ENCODE measurements at places on chromosomes 3 and 15.
A peak's percentile ranks its signal among the peaks of the same experiment; 100 is the strongest.

- no peak for DNase-seq
Observed at GRCh38 chr3:25493786-25494185, 65.7 kb downstream of the RARB start.

DNA sequence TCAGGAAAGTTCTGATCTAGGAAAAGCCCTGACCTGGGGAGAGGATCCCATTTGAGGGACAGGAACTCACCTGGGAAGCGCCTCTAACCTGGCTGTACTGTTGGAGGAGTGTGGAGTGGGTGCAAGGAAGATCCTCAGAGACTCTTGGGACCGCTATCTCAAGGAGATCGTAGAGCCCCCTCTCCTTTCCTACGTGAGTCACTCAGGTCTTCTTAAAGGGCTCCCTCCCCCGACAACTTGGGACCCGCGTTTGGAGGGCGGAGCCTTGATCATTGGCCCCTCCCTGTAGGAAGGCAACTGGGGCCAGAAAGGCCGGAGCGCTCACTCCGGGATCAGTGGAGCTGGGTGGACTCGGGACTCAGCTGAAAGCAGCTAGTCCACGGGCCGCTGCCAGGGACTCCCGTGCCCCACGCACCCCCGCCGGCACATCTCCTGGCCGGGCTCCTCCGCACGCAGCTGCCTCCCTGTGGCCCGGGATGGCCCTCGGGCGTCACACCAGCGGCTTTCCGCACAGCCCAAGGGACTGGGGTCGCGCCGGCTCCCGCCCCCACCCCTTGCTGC is 520 bp downstream of the SLC26A6 start:
- no peak for DNase-seq

- DNase-seq, result no peak
Observed at GRCh38 chr15:50880206-50880605, 28.3 kb upstream of the AP4E1 start.

- DNase-seq, result no peak
Observed at GRCh38 chr15:67327312-67327711, 72.7 kb downstream of the IQCH start.

DNA sequence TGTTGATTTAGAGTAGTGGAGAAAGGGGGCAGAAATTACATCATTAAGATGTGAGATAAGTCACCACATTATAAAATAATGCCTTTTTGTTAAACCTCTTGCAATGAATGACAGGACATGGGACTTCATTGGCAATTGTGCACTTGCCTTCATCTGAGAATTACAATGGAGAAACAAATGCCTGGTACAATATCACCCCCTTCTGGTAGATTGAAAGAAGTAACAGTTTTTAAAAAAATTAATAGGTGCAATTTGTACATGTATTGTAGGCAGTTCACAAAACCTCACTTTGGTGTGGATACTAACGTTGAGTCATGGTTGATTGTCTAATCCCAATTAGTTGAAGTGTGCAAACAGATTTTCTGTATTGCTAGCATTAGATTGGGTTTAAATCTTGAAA is 4.6 kb upstream of the P2RY14 start:
- peak; percentile 55 for DNase-seq

DNA sequence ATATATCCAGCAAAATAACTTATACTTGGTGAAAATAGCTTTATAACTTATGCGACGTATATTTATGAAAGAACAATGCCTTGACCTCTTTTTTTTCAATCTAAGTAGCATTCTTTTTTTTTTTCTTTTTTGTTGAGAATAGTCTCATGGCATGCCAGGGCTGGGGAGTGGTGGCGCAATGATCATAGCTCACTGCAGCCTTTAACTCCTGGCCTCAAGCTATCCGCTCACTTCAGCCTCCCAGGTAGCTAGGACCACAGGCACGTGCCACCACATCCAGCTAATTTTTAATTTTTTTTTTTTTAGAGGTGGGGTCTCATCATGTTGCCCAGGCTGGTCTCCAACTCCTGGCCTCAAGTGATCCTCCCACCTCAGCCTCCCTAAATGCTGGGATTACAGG is 43.5 kb downstream of the RAB8B start:
- no peak for DNase-seq

DNA sequence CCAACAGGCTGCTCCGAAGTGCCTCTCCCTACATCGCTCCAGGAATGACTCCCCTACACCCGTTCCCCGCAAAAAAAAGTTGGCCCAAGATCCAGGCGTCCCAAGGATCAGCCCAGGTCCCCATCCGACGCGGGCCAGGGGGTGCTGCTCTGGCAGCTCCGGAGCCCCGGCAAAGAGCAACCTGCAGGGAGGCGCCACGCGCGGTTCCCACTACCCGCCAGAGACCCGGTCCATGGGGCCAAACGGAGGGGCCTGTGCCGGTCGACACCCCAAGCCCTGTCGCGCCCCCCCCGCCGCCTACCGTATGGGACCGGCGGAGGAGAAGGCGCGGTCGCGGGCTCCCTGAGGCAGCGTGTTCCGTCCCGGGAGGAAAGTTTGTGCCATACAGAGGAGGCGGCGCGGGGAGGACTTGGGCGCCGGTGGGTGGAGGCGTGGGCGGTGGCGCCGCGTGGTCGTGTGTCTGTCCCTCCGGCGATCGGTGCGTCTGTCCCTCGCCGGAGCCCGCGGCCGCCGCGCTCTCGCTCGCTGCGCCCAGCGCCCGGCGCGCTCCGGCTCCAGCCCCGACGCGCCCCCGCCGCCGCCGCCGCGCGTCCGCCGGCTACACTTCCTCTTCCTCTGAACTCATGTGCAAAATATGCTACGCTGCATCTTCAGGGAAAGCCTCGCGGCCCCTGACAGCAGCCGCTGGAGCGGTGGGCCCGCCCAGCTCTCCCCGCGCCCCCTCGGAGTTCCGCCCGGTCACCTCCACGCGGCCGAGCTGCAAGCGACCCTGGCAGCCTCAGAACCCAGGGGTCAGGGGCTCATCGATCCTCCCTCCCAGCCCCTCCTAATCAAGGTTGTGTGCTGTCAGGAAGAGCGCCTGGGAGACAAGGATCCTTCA is at the start of gene RFTN1:
RFTN1 (minus strand) TSS at position 559 of the 880 bp plus-strand sequence. CDS start 19,830 bp downstream, outside the sequence.
- no peak for DNase-seq

- DNase-seq, result no peak
Observed at GRCh38 chr15:31069360-31070000, 32.0 kb downstream of the TRPM1 start.

GRCh38 chr3:149453140-149453805 is 21.2 kb upstream of the TM4SF4 start:
- DNase-seq, result no peak

GRCh38 chr3:117003501-117003900 is 293.9 kb downstream of the TUSC7 start:
- no peak for DNase-seq

- no peak for DNase-seq
Observed at GRCh38 chr3:108159105-108159504, 63.1 kb downstream of the IFT57 start.

DNA sequence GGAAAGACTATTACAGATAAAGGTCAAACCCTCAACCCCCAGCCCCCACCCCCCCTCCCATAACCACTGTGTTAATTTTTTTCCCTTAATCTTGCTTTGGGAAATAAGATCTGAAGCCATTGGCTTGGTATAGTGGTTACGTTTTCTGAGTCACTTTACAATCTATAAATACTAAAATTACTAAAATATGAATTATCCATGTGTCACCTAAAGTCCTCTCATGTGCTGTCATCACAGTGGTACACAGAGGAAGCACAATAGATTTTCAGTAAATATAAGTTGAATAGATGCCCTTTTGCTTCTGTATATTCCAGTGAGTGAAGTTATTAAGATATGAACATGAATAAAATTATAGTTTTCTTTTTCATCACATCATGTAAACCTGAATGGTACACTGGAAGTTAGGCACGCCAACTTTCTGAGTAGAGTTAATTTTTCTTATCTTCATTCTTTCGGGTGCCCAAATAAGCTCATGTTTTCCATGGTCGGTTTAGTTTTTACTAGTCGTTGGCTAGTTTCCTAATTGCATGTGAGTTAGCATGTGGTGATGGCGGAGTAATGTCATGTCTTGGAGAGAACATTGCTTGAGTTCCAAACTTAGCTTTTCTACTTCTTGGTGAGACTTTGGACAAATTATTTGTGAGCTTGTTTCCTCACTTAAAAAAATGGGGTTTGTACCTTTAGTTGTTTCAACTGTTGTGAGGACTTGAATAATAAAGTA is 11.5 kb downstream of the PPP4R2 start:
- DNase-seq, result no peak

- DNase-seq, result no peak
Observed at GRCh38 chr15:73190189-73190601, 137.9 kb downstream of the NEO1 start.

- no peak for DNase-seq
Observed at GRCh38 chr15:48987142-48987541, 23.4 kb upstream of the SHC4 start.

DNA sequence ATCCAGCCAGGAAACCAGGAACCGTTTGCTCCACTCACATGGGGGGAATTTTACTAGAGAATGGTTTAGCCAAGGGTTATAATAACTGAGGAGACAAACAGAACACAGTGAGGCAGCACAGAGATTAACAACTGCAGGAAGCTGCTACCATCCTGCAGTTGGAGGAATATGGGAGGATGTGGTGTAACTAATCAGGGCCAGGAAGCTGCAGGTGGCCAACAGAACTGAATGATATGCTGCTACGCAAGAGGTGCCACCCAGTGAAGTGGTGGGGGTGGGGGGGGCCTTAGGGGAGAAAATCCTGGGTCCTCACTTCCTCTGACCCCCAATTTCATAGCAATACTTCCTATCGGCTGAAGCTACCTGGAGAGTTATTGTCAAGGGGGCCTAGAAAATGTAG is 306.4 kb upstream of the STT3B start:
- no peak for DNase-seq

- no peak for DNase-seq
Observed at GRCh38 chr15:74131628-74132413, 1.4 kb downstream of the ISLR2 start.

DNA sequence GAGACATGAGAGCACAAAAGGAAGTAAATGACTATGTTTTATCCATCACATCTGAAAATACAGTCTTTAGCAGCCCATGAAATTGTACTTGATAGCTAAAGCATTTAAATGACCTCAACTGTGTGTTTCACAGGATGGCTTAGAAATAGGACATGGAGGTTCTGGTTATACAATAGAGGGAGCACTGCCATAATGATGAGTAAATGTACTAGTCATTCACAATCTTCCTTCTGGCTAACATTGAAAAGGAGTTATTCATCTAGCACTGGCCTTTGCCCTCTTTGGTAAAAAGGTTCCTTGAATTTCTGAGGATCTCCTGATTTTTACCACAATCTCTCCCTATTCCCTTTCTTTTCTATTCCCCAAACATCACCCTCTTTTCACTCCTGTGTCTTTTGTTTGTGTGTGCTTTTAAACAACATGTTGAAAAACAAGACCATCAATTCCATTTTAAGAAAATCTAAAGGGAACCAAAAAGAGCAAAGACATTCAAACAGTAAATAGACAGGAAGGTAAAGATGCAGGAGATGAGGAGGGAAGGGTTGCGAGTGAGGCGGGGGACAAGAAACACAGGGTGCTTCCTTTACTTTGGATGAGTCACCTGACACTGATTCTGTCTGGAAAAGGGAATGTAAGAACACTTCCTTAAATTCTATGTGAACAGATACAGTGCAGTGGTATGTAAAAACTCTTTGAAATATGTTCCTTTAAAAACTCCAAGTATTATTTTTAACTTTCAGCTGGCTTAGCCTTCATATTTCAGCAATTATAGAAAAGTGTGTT is 619.0 kb downstream of the MECOM start:
- DNase-seq, result no peak

DNA sequence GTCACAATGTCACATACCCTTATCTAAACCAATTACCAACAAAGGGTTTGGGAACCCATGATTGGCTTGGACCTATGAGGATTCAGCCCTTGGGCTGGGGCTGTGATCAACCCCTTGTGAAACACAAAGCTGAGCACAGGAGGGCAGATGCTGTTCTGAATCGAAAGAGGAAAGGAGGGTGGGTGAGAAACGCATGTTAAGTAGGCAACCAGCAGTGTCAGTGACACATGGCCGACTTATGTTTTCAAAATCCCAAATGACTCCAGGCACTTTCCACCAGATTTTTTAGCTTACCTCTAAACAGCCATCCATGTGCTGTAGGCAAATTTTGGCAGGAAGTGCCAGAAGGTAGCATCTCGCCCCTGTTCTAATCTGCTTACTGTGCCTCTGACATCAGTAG is 34.1 kb upstream of the KLHL25 start:
- DNase-seq, result peak; percentile 13

- no peak for DNase-seq
Observed at GRCh38 chr3:140753865-140754754, 76.2 kb downstream of the TRIM42 start.

- no peak for DNase-seq
Observed at GRCh38 chr15:101698314-101698713, 26.0 kb downstream of the TARS3 start.

GRCh38 chr3:72052841-72053409 is 268.0 kb upstream of the PROK2 start:
- DNase-seq, result no peak

GRCh38 chr3:17423786-17424536 is 318.5 kb downstream of the TBC1D5 start:
- DNase-seq, result peak; percentile 46

- no peak for DNase-seq
Observed at GRCh38 chr15:75659928-75660645, 12.4 kb downstream of the SNX33 start.

All from NCI-H446 treated with DMSO at 0.1 percent for 48 hours (cell line).